Heart right ventricle (tissue), 16 donors: ENCODE measurements at places on chromosomes 2 and 18.
A peak's percentile ranks its signal among the peaks of the same experiment; 100 is the strongest.

- DNase-seq: no peak
These were observed 2.5 kb upstream of the EGR4 start for GRCh38 chr2:73295751-73296400.

DNA sequence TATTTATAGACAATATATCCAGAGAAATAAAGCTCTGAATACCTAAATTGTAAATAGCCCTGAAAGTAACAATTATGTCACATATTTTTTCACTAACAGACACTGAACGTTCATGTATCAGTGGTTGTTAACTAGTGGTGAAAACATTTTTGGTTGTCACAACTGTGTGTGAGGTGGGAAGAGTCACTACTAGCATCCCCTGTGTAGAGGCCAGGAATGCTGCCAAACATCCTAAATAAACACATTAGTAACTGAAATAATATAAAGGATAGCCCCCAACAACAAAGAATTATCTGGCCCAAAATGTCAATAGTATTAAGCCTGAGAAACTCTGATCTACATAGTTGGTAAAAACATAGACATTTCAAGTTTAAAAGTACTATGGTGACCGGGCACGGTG is 64.5 kb downstream of the ROCK1 start:
- no peak for DNase-seq

GRCh38 chr2:142822190-142822589 is 55.3 kb upstream of the KYNU start:
- no peak for DNase-seq

DNA sequence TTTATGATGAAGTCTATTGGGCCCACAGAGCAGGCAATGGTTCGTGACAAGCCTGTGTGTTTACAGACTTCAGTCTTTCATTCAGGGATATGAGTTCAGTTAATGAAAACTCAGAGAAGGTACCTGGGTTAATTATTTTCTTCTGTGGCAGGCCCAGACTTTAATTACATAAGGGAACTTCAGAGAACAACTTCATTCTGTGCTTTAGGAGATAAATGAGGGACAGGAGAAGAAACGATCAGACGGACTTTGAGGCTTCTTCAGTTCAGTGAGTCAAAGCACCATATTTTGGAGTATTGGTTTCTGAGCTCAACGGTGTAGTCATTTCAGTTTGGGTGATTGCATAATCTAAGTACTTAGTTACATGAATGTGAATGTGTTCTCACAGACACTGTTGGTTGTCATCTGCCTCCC is 203.0 kb upstream of the KCNJ3 start:
- no peak for DNase-seq

- DNase-seq: no peak
These were observed 46.6 kb downstream of the THUMPD2 start for GRCh38 chr2:39732482-39732881.

- peak; percentile 46 for DNase-seq
These were observed 4.8 kb upstream of the ID2 start for GRCh38 chr2:8676921-8677645.

DNA sequence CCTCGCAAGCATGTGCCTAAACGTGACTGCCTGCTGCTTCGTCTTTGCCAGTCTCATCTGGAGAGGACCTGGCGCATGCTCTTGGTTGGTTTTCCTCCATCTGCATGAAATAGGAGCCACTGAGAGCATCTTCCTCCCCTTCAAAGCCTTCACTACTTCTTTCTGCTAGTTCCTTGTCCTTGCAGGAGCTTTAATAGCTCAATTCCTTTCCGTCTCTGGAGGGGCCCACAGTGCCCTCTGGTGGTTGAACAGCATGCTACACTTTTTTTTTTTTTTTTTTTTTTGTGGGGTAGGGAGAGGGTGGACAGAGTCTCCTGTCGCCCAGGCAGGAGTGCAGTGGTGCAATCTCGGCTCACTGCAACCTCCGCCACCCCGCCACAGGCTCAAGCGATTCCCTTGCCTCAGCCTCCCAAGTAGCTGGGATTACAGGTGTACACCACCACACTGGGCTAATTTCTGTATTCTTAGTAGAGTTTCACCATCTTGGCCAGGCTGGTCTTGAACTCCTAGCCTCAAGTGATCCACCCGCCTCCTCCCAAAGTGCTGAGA is 59.6 kb downstream of the SP110 start:
- DNase-seq: peak; percentile 30

- no peak for DNase-seq
These were observed 23.4 kb downstream of the CDH2 start for GRCh38 chr18:28153485-28154065.

DNA sequence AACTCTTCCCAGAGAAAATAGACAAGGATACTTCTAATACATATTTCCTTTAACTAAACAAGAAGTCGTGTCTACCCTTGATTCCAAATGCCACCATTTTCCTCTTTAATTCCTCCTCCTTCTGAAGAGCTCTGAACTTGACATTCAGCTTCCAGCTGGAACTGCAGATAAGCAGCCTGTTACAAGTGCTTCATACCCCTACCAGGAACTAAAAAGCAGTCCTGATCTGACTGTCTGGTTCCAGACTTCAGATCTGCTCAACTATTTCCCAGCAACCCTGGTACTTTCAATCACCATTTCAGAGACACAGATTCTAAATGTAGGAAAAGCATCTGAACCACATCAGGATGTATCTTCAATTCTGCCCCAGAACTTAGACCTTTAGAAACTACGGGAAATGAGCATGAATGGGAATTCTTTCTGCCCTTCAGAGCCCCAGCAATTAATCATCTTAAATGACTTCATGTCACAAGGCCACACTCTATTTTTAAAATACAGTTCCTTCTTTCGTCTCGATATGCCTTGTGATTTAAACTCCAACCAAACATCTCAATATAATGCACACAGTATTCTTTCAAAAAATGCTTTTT is 159.5 kb downstream of the L3MBTL4 start:
- DNase-seq: no peak

DNA sequence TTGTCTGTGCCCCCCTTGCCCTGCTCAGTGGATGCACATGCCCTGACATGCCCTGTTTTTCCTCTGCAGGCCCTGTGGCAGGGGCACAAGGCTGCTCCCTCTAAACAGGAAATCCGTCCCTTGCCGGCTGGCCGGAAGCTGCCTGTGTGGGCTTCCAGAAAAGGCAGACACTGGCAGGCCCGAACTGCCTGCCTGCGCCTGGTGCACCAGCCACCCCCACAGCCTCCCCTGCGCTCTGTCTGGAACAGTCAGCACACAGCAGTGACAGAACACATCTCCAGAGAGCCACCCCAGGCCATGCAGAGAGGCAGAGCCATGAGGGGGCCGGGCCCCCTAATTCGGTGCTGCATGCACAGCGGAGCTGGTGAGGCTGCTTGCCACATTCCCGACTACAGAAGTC is 33.5 kb downstream of the LOXHD1 start:
- DNase-seq: peak; percentile 19

DNA sequence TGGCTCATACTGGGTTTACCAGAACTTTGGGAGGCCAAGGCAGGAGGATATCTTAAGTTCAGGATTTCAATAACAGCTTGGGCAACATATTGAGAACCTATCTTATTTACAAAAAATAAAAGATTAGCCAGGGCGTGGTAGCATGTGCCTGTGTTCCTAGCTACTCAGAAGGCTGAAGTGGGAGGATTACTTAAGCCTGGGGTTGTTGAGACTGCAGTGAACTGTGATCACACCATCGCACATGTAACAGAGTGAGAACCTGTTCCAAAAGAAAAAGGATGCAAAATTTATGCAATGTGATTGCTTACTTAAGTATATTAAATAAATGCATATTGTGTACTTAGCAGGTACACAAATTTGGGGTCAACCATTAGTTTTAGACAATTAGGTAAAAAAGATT is 768.9 kb upstream of the CDH7 start:
- no peak for DNase-seq

DNA sequence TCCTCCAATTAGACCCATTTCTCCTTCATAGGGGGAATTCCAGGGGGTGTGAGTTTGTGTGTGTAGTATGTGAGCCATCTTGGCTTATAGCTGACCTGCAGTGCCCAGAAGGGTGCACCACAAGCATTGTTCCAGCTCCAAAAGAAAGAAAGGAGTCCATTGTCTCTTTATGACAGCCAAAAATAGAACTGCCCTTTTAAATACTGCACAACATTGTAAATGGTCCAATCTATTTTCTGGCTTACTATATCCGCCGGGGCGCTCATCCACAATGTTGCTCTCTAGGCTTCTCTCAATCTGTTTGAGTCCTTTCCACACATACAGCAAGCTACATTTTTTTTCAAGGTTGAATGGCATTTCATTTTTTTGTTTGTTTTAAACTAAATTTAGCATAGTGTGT is 517.5 kb downstream of the STK39 start:
- no peak for DNase-seq

- DNase-seq: no peak
These were observed 71.8 kb downstream of the RAPH1 start for GRCh38 chr2:203463266-203463678.

- no peak for DNase-seq
These were observed 88.0 kb upstream of the GPC1 start for GRCh38 chr2:240347373-240347940.

GRCh38 chr2:11896386-11896785 is 150.0 kb downstream of the LPIN1 start:
- no peak for DNase-seq

GRCh38 chr18:51020536-51020935 is 9.5 kb upstream of the SMAD4 start:
- no peak for DNase-seq

DNA sequence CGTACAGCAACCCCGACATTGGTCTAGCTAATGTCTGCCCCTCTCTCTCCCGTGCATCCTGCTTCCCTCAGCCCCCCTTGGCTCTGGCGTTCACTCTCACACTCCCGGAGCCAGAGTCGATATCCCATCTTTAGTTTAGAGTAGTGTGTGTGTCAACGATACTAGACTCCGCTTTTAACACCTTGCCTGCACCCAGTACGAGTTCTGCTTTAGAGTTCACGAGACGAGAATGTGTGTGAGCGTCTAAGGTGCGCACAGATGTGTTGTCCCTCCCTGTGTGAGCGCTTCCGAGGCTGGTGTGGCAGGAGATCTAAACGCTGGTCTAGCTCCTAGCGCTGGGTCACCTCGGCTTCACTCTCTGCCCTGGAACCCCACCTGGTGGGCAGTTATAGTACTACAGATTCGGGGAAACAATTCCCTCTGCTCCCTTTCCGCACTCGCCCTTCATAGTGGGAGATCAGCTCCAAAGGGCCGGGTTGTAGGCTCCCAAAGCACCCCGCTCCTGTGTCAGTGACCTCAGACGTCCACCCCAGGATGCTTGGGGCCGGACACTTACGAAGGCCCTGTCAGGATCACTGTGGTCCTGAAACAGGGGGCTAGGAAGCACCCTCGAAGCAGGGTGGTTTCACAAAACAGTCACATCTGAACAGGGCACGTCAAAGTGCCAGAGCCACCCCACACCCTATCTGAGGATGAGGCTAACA is 2.6 kb upstream of the CYP26B1 start:
- peak; percentile 84 for DNase-seq

GRCh38 chr2:123808243-123808642 is 216.8 kb upstream of the CNTNAP5 start:
- no peak for DNase-seq

- no peak for DNase-seq
These were observed 10.0 kb downstream of the PROC start for GRCh38 chr2:127428057-127428814.

DNA sequence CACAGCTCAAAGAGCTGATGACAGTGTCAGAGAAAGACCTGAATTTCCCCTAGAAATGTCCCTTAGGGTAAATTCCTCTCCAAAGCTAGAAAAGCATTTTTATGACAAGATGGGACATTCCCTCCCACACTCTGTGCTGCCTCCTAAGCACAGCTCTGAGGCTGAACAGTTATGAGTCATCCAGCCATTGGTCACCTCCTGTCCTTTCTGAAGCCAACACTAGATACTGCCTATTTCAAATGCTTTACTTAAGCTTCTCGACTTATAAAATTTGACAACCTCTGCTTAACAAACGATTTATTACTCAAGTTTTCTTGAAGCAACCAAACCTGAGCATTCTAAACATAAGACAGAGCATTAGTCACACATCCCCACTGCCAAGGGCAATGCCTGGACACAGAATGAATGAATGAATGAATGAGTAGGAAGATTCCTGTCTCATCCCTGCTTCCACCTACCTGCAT is 35.4 kb downstream of the B4GALT6 start:
- no peak for DNase-seq

DNA sequence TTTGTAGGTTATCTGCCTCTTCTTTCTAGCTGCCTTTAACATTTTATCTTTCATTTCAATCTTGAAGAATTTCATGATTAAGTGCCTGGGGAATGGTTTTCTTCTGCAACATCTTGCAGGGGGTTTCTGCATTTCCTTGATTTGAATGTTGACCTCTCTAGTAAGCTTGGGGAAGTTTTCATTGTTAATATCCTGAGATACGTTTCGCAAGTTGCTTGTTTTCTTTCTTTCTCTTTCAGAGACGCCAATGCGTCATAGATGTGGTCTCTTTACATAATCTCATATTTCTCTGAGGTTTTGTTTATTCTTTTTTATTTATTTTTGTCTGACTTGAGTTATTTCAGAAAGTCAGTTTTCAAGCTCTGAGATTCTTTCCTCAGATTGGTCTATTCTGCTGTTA is 225.7 kb downstream of the XIRP2 start:
- no peak for DNase-seq

DNA sequence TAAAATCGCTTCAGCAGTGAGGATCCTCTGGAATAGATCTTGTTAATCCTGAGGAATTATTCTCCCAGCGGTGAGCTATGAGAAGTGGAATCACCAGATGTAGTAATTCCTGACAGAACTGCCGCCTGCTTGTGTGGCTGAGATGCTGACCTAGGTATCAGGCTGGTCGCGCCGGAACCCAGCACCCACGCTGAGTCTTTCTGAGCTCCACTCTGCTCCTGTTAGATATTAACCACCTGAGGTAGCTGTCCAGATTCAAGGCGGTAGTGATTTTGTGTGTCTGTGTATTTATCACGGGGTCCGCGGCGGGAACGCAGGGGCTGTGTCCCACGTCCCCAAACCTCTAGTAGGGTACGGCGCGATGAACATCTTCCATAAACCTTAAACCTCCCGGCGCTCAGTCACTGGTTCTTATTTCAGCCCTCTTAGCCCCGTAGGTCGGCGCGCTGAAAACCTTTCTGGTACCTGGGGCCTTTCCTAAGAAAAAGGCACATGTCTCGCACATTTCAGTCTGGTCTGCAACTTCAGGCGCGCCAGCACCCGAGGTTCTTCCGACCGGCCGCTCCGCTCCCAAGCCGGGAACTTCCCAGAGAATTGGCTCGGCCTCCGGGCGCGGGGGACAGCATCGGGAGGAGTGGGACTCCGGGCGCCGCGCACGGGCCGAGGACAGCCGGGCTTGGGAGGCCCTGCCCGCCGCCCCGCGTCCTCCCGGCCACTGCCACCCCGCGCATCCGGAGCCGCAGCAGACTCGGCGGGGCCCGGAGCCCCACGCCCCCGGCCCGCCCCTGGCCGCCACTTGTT is 542 bp upstream of the CNNM3 start:
- DNase-seq: no peak

GRCh38 chr2:64143169-64144056 is 807 bp downstream of the PELI1 start:
- peak; percentile 16 for DNase-seq
